ENCODE measurements at places on chromosomes 7 and 10. TPM values are rescaled to one million over a fixed set of nuclear protein-coding genes. Genes with fewer than 3 reads are reported as not detected.
A peak's percentile ranks its signal among the peaks of the same experiment; 100 is the strongest.

- no peak overlapping the region for H3K27ac ChIP-seq
- H3K27me3 ChIP-seq: no peaks in the 10 kb centered on the region
Measured at GRCh38 chr7:93958651-93959050, 37.1 kb downstream of the GNG11 start.

DNA sequence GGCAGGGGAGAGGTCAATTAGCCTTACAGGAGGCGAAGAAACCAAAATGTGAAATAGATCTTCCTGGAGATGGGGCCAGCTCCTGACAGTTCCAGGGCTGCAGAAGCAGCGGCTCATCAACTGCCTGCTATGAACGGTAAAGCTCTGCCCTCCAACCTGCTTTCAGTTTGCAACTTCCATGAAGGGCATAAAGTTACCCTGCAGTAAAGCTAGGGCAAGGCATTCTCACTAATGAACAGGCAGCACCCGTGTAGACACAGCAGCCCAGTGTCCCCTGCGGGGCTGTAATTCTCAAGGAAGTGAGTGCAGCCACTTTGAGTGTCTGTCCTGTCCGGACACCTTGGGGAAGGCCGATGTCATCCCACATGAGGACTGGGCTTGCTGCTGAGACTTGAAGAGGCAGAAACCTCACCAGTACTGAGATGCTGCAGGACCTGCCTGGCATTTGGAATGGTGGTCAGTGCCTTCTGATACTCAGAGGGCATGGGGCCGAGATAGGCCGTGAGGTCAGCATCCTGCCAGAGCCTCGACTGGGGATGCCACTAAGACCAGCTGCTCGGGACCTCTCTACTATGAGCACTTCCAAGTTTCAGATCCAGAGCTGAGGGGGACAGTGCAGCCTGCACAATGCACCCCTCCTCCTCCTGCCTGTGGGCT is 26.1 kb upstream of the C10orf53 start:
- no peak overlapping the region for H3K27ac ChIP-seq
- H3K36me3 ChIP-seq: no peaks in the 10 kb centered on the region
- H3K4me3 ChIP-seq: no peak overlapping the region

GRCh38 chr10:97509120-97509680 is 10.5 kb downstream of the UBTD1 start:
- H3K27me3 ChIP-seq: no peaks in the 10 kb centered on the region
- DNase-seq: no peak
- no peaks in the 10 kb centered on the region for H3K36me3 ChIP-seq
- H3K4me1 ChIP-seq: no peaks in the 10 kb centered on the region
- no peak overlapping the region for H3K4me3 ChIP-seq

Gene FAM25G
- not detected for total RNA-seq

DNA sequence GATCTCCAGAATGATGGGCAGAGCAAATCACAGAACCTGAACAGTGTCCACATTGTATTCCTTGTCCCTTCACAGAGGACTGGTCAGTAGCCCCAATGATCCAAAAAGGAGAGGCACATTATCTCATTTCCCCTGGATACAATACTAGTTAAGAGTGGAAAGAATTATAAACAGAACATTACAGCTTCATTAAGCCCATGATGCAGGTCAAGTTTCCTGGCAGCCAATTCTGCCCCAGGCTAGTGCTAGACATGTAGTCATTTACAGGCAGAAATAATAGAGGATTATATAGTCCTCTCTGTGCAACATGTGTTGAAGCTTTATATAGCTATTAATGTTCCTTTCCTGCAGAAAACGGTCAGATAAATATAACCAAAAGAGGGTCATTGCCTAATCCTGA is 124.3 kb upstream of the WNT16 start:
- no peak for DNase-seq
- H3K36me3 ChIP-seq: no peaks in the 10 kb centered on the region
- H3K4me3 ChIP-seq: no peak overlapping the region
- no peaks in the 10 kb centered on the region for H3K27me3 ChIP-seq
- H3K27ac ChIP-seq: no peak overlapping the region

Gene SNX8
- total RNA-seq: 40.5 TPM

GRCh38 chr10:78316451-78316931 is 282.8 kb downstream of the RPS24 start:
- peak; percentile 37 for DNase-seq
- H3K27me3 ChIP-seq: no peaks in the 10 kb centered on the region
- H3K36me3 ChIP-seq: no peaks in the 10 kb centered on the region
- H3K27ac ChIP-seq: no peak overlapping the region
- H3K4me3 ChIP-seq: no peak overlapping the region
- H3K4me1 ChIP-seq: peaks cover 11% of the 10 kb centered on the region

Gene EBF3
- 9.3 TPM for total RNA-seq

GRCh38 chr10:112769611-112770370 is 180.3 kb upstream of the TCF7L2 start:
- no peak overlapping the region for H3K27ac ChIP-seq
- DNase-seq: no peak
- H3K4me3 ChIP-seq: no peak overlapping the region
- H3K4me1 ChIP-seq: no peaks in the 10 kb centered on the region

DNA sequence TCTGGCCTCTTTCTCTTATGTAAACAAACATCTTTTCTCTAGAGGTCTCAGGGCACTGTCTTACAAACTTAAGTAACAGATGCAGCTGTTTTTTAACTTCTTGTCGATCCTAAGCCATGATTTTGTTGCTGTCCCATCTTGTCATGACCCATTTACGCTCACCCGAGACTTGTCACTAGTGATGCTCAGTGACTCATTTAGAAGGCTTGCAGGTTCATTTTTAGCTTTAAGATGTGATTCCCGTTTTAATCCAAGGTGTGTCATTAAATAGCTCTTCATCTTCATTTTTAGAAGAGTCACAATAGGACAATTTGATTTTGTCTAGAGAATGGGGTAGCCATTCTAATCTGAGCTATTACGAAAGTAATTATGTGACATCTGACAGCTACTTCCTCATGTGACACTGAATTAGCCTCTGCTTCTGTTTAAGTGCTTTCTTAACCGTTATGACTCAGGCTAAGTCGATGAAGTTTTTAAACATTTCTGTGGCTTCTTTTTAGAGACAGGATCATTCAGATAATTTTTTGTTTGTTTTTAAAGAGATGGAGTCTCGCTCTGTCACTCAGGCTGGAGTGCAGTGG is 42.7 kb downstream of the SPDYE5 start:
- H3K36me3 ChIP-seq: peaks cover 17% of the 10 kb centered on the region
- H3K4me3 ChIP-seq: no peak overlapping the region
- H3K4me1 ChIP-seq: no peaks in the 10 kb centered on the region
- no peaks in the 10 kb centered on the region for H3K27me3 ChIP-seq

Gene PDE6C
- not detected for total RNA-seq

- H3K4me1 ChIP-seq: no peaks in the 10 kb centered on the region
- no peak for DNase-seq
- no peak overlapping the region for H3K27ac ChIP-seq
- H3K27me3 ChIP-seq: no peaks in the 10 kb centered on the region
- H3K36me3 ChIP-seq: no peaks in the 10 kb centered on the region
Measured at GRCh38 chr7:93284908-93285307, 52.7 kb downstream of the VPS50 start.

DNA sequence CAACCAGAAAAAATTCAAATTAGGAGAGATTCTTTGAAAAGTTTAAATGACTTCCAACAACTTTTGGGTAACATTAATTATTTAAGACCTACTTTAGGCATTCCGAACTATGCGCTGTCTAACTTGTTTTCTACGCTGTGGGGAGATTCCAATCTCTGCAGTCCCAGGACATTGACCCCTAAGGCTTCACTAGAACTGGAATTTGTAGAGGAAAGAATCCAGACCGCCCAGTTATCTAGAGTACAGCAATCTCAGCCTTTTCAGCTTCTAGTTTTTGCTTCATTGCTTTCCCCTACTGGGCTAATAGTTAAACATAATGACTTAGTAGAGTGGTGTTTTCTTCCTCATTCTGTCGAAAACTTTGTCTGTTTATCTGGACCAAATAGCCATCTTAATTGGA is 14.9 kb upstream of the DDC start:
- DNase-seq: no peak
- H3K4me1 ChIP-seq: no peaks in the 10 kb centered on the region
- no peak overlapping the region for H3K27ac ChIP-seq
- no peaks in the 10 kb centered on the region for H3K36me3 ChIP-seq

Gene UNC5B
- 3.9 TPM for total RNA-seq

DNA sequence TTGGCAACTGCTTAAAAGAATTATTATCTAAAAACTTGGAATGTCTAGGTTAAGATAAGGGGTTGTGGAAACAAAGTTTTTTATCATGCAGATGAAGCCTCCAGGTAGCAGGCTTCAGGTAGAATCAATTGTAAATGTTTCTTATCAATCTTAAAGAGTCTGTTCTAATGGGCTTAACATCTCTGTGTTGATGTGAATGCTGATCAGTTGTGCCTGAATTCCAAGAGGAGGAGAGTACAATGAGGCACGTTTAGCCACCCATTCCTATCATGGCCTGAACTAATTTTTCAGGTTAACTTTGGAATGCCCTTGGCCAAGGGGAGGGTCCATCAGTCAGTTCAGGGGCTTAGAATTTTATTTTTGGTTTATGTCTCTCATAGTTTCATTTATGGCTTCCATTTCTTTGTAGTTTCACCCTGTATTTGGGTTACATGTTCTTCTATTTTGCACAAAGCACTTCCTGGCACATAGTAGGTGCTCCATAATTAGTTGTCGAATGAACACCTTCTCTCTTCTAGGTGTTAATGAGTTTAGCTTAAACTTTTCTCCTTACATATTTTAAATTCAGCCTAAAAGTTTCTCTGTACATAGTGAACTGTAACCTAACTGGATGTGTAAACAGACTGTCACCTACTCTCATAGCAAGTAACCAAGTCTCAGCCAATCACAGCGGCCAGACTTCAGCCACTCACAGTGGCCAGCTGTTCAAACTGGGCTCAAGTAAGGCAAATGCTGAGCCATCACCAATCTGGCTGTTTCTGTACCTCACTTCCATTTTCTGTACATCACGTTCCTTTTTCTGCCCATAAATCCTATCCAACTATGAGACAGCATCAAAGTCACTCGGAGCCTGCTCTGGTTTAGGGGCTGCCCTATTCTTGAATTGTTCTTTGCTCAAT is 34.7 kb downstream of the ALOX5 start:
- H3K4me3 ChIP-seq: no peak overlapping the region
- H3K36me3 ChIP-seq: no peaks in the 10 kb centered on the region
- H3K4me1 ChIP-seq: no peaks in the 10 kb centered on the region

GRCh38 chr10:107546284-107546683 is 381.8 kb upstream of the SORCS1 start:
- no peaks in the 10 kb centered on the region for H3K27me3 ChIP-seq
- DNase-seq: no peak
- H3K36me3 ChIP-seq: no peaks in the 10 kb centered on the region
- no peaks in the 10 kb centered on the region for H3K4me1 ChIP-seq
- no peak overlapping the region for H3K27ac ChIP-seq

DNA sequence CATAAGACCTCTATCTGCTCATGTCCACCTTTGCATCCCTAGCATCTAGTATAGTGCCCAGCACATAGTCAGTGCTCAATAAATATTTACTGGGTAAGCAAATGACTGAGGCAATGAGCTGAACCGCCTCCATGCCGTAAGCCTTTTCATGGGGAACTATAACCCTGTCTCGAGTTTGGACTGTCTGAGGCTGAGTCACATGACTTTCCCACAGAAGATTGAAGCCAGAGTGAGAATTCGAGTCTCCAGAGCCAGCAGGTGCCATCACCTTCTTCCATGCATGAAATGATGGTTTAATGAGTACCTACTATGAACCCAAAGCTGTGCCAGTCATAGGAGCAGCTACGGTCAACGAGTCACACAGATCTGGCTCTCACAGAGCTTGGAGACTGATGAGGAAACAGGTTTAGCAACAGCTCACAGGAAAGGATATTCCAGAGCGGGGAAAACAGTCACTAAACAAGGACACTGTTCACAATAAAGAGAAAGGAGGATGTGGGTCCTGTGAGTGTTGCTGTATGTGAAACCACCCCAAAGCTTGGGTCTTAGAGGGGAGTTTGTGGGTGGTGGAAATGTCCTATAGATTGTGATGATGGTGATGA is 75.2 kb downstream of the TEX36 start:
- no peak overlapping the region for H3K4me3 ChIP-seq
- H3K36me3 ChIP-seq: no peaks in the 10 kb centered on the region
- H3K27ac ChIP-seq: no peak overlapping the region
- H3K4me1 ChIP-seq: no peaks in the 10 kb centered on the region
- no peak for DNase-seq
- no peaks in the 10 kb centered on the region for H3K27me3 ChIP-seq

- H3K27me3 ChIP-seq: no peaks in the 10 kb centered on the region
- H3K36me3 ChIP-seq: peaks cover 5% of the 10 kb centered on the region
- no peak for DNase-seq
- no peak overlapping the region for H3K27ac ChIP-seq
Measured at GRCh38 chr10:99958806-99959205, 50.9 kb downstream of the DNMBP start.

Gene MAGI2
- 29.8 TPM for total RNA-seq

GRCh38 chr7:24866004-24866615 is 108.8 kb upstream of the GSDME start:
- no peaks in the 10 kb centered on the region for H3K4me1 ChIP-seq
- H3K27me3 ChIP-seq: no peaks in the 10 kb centered on the region
- no peak overlapping the region for H3K4me3 ChIP-seq
- DNase-seq: no peak
- H3K36me3 ChIP-seq: no peaks in the 10 kb centered on the region

- no peaks in the 10 kb centered on the region for H3K27me3 ChIP-seq
- no peak overlapping the region for H3K27ac ChIP-seq
- H3K4me1 ChIP-seq: peaks cover 8% of the 10 kb centered on the region
- no peaks in the 10 kb centered on the region for H3K36me3 ChIP-seq
- DNase-seq: no peak
Measured at GRCh38 chr10:88149906-88150305, 286.5 kb downstream of the PTEN start.

DNA sequence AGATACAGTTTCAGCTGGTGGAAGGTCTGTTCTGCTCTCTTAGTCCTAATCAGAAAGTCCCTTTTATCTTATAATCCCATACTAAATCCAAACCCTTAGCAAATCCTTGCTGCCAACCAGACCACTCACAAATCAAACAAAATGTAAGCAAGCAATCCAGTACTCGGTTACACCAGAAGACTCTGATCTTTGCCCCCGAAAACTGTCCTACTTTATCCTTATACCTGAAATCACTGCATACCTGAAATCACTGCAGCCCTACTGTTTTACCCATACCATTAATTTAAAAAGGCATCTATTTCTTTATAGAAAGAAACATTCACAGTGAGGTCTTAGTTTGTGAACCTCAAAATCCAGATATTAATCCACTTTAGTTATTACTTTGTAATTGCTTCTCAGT is 64.7 kb downstream of the GSDME start:
- H3K4me1 ChIP-seq: no peaks in the 10 kb centered on the region
- no peak overlapping the region for H3K27ac ChIP-seq
- H3K36me3 ChIP-seq: no peaks in the 10 kb centered on the region
- no peak overlapping the region for H3K4me3 ChIP-seq

Gene ASAH2
- 0.81 TPM for total RNA-seq

- no peaks in the 10 kb centered on the region for H3K36me3 ChIP-seq
- DNase-seq: no peak
- no peak overlapping the region for H3K27ac ChIP-seq
- no peak overlapping the region for H3K4me3 ChIP-seq
Measured at GRCh38 chr7:83672157-83672556, 23.2 kb upstream of the SEMA3E start.

GRCh38 chr10:93277360-93277759 is 203.7 kb downstream of the CYP26A1 start:
- no peaks in the 10 kb centered on the region for H3K27me3 ChIP-seq
- H3K4me3 ChIP-seq: no peak overlapping the region
- peak overlapping the region; percentile 29 for H3K27ac ChIP-seq

Gene SPDYE6
- total RNA-seq: not detected

- H3K27ac ChIP-seq: peak overlapping the region; percentile 94
- H3K27me3 ChIP-seq: no peaks in the 10 kb centered on the region
- H3K36me3 ChIP-seq: no peaks in the 10 kb centered on the region
Measured at GRCh38 chr10:89475125-89475524, 60.3 kb downstream of the SLC16A12 start.

Data from thyroid gland (tissue), 4 donors.